NCI-H1105 (cell line): ENCODE measurements at places on chromosomes 12 and 14.

- no peak for DNase-seq
These were observed 116.8 kb downstream of the RIN3 start for GRCh38 chr14:92630367-92630766.

DNA sequence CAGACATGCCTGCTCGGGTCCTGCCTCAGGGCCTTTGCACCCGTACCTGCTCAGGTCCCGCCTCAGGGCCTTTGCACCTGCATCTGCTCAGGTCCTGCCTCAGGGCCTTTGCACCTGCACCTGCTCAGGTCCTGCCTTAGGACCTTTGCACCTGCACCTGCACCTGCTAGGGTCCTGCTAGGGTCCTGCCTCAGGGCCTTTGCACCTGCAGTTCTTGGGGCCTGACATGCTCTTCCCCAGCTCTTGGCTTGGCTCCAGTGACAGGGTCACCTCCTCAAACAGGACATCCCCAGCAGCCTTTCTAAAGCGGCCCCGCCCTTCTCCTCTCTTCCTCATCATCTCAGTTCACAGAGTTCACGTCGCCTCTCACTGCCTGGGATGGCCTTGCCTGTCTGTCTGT, 54.9 kb upstream of the NCOR2 start:
- DNase-seq: no peak

GRCh38 chr14:22557846-22558220, 31.2 kb downstream of the DAD1 start:
- no peak for DNase-seq

GRCh38 chr14:65281991-65282895, 130.3 kb upstream of the FUT8 start:
- no peak for DNase-seq

DNA sequence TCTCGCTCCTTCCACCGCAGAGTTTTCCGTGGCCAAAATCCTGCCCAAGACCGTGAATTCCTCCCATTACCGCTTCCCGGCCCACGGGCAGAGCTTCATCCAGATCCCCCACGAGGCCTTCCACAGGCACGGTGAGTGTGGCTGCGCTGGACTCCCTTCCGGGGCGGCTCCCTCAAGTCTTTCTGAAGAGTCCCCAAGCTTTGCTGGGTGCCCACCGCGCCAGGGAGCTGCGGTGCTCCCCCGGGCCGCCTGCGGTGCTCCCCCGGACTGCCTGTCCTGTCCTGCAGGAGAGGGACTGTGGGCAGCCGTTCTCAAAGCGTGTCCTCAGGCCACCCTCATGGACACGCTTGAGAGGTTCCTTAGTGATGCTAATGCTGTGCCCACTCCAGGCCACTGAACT, 50.5 kb downstream of the ADGRD1 start:
- no peak for DNase-seq

- DNase-seq: no peak
These were observed 113.5 kb downstream of the TMTC2 start for GRCh38 chr12:82800185-82800584.

DNA sequence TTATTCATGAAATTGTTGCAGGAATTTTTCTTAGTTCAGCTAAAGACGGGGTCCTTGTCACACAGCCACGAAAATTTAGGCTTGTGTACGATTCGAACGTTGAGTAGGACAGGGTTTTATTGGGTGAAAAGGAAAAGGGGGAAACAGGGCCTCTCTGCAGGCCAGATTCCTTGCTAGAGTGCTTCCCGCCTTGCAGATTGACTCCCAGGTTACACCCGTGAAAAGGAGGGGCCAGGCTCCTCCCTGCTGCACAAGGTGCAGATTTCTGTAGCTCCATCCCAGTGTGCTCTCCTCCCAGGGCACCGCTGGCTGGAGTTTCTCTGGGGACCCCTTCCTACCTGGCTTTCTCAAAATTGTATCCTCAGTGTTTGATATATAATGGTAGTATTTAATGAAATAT, 221.5 kb downstream of the ERC1 start:
- no peak for DNase-seq

GRCh38 chr14:24036169-24036962, 15.4 kb upstream of the CARMIL3 start:
- DNase-seq: peak; percentile 76

- no peak for DNase-seq
These were observed 67.1 kb downstream of the PRORP start for GRCh38 chr14:35189422-35189821.

DNA sequence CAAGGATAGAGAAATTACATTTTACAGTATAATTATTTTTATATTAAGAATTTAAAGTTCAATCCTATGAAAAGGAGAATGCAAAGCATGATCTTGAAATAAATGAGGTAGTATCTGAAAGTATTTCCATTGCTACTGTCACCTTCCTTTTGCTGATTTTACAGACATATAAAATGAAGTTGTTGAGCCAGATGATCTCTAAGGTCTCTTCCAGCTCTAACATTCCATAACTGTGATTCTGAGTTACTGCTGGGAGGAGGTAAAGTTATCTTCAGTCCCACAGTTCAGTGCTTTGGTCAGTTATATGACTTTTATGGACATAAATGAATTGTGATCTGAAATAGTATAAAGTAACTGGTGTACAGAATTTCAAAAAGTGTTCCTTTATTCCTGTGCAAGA, 52.8 kb downstream of the SLC38A6 start:
- DNase-seq: no peak
